ENCODE measurements at places on chromosomes 2 and 18.

DNA sequence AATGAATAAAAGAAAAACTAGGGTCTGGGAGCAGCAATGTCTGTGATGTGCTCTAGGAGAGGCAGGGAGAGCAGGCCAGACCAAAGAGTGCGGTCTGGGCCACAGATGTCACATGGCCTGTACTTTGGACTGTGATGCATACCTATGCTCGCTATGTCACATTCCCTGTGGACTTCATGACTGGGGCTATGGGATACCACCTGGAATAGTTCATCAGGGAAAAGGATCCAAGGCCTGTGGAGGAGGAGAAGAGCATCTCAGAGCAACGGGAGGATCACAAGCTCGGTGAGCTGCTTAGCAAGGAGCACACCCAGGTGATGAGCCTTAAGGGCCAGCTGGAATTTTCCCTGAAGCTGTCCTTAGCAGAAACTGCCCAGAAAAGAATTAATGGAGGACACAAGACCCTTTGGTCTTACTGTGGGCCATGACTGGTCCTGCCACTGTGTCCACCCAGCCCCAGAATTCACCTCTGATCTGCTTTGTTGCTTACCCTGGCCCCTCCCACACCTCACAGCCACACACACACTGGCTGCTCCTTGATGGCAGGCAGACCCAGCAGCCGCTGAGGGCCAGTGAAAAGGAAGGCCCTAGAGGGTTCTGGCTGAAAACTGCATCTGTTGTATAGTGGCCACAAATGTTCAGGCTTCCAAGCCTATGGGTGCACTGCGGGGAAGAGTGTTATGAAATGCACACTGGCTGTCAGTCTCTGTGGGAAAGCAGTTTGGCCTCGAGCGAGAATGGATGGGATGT lies 25.3 kb upstream of the GCC2 start:
- DNase-seq, result no peak

GRCh38 chr2:239589833-239590232 lies 189.0 kb upstream of the HDAC4 start:
- DNase-seq, result no peak

GRCh38 chr18:34932792-34933466 lies 108.3 kb upstream of the MAPRE2 start:
- DNase-seq, result no peak

DNA sequence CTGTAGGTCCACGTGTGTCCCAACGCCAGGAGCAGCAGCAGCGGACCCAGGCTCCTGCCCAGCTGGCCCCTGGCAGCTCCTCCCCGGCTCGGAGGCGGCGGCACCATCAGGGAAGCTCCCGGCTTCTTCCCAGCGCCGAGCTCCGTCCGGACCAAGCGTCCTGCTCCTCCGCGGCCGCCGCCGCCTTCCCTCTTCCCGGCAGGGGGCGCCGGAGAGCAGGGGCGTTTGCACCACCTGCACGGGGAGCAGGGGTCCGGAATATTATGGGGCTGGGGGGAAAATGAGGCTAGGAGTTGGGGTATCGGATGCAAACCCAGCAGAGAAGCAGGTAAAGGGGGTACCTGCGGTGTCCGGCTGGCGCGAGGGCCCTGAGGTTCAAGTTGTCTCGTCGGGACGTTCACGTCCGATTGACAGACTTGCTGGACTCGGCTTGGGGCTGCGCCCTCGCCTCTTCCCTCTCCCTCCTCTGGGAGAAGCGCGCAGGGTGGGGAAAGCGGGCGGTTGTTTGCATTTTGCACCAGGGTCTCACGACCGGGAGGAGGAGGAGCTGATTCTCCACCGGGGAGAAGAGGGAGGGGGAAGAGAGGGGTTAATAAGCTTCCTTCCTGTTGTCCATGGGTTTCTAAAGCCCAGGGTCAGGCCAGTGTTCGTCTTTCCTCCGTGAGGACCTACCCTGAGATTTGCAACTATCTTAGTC lies at the start of gene CCBE1:
Gene CCBE1 (minus strand): TSS at position 188 of the 697 bp plus-strand sequence.
- peak; percentile 77 for DNase-seq

DNA sequence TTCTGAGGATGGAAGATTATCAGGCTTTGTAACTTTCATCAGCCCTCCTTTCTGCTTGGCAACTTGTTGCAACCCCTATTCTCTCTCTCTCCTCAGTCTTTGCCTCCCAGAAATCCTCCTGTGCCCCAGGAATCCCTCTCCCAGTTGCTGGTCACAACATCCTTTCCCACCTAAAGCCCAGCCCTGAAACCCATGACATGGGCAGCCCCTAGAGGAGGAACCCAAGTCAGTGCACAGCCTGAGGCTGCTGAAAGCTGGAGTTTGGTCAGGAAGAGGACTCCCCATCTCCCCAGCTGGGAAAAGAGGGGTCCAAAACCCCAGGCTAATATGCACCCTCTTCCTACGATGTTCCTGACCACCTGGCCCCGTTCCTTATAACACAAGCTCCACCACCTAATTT lies 29.5 kb downstream of the PKDCC start:
- no peak for DNase-seq

- DNase-seq, result no peak
These were observed 540 bp upstream of the RAB10 start for GRCh38 chr2:26033270-26033817.

DNA sequence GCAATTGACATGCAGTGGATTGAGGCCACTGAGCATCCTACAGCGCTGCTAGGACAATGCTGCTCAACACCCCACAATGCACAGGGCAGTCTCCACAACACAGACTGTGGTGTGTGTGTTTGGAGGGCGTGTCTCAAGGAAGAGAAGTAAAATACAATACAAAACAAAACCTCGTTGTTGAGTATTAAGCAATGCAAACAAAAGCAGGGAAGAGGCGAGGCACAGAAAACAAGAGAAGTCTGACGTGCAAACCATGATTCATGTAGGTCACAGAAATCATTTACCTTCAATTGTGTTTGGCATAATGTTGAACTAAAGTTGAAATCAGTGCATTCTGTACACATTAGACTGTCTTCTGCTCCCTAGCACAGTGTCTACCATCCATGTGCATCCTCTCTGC lies 260.9 kb downstream of the PHLPP1 start:
- no peak for DNase-seq

- DNase-seq, result no peak
These were observed 197.5 kb downstream of the SCG2 start for GRCh38 chr2:223404616-223405015.

- DNase-seq, result no peak
These were observed 2.9 kb downstream of the SPTBN1 start for GRCh38 chr2:54459037-54459441.

Measured in activated CD4-positive, alpha-beta T cell treated with anti-CD3 and anti-CD28 coated beads for 36 hours (primary cell).